ENCODE measurements at places on chromosomes 2 and 18. TPM values are rescaled to one million over a fixed set of nuclear protein-coding genes. Genes with fewer than 3 reads are reported as not detected.
A peak's percentile ranks its signal among the peaks of the same experiment; 100 is the strongest.

The EIF2AK2 gene
- total RNA-seq: 39.8 TPM

DNA sequence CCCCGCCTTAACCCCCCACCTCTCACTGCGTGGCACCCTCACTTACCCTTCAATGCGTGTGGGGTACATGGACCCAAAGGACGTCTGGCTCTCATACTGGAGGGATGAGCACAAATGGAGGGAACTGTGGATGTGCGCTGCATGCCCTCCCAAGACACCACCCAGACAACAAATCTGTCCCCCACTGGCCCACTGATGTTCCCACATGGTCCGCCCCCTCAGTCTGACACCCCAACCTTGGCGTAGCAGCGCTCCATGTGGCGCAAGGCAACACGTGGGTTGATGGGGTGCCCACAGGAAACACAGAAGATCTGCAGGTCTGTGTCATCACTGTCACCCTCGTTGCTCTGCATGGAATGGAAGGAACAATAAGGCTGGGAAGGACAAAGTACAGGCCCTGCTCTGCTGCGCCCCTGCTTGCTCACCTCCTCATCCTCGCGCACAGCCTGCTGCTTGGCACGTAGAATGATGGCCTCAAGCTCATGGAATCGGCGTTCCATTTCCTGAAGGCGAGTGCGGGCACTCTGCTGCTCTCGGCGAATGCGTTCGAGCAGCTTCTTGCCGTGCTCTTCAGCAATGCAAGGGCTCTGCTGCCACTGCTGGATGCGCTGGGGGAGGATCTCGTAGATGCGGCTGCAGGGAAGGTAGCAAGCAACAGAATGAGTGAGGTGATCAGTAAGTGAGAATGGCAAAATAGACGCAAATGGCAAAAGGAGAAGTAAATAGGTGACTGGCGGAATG is 2.3 kb upstream of the MBD1 start:
- peaks cover 37% of the 10 kb centered on the region for H3K4me1 ChIP-seq
- H3K4me3 ChIP-seq: no peak overlapping the region
- no peaks in the 10 kb centered on the region for H3K27me3 ChIP-seq
- H3K36me3 ChIP-seq: no peaks in the 10 kb centered on the region
- no peak overlapping the region for H3K27ac ChIP-seq
- DNase-seq: peak; percentile 61

The OSBPL1A gene
- 1.3 TPM for total RNA-seq

The RPRD1A gene
- total RNA-seq: 23.5 TPM

The GPR35 gene
- total RNA-seq: 8.4 TPM

DNA sequence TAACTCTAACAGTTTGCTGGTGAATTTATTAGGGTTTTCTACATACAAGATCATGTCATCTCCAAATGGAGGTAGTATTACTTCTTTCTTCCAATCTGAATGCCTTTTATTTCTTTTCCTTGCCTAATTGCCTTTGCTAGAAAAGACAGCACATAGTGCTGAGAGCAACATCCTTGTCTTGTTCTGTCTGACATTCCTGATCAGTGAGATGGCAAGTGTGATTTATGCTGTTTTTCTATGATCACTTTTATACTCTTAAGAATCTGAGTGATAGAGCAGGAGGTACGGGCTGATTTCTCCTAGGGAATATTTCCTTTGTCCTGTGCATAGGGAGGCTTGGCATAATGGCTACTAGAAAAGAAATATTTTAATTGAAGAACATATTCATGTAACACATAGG is 17.3 kb downstream of the LYPD6B start:
- no peaks in the 10 kb centered on the region for H3K27me3 ChIP-seq
- no peak overlapping the region for H3K27ac ChIP-seq
- H3K4me1 ChIP-seq: no peaks in the 10 kb centered on the region
- no peak for DNase-seq
- no peak overlapping the region for H3K4me3 ChIP-seq

GRCh38 chr2:130874512-130874911 is 37.8 kb downstream of the ARHGEF4 start:
- H3K4me3 ChIP-seq: no peak overlapping the region
- no peak for DNase-seq
- no peaks in the 10 kb centered on the region for H3K4me1 ChIP-seq
- H3K27ac ChIP-seq: no peak overlapping the region
- no peaks in the 10 kb centered on the region for H3K27me3 ChIP-seq
- H3K36me3 ChIP-seq: no peaks in the 10 kb centered on the region

- H3K4me1 ChIP-seq: no peaks in the 10 kb centered on the region
- H3K27me3 ChIP-seq: no peaks in the 10 kb centered on the region
- no peak for DNase-seq
- no peaks in the 10 kb centered on the region for H3K36me3 ChIP-seq
- H3K4me3 ChIP-seq: no peak overlapping the region
These were observed 828.4 kb upstream of the VRK2 start for GRCh38 chr2:57218206-57218605.
